ENCODE measurements at places on chromosomes 7 and 10.

DNA sequence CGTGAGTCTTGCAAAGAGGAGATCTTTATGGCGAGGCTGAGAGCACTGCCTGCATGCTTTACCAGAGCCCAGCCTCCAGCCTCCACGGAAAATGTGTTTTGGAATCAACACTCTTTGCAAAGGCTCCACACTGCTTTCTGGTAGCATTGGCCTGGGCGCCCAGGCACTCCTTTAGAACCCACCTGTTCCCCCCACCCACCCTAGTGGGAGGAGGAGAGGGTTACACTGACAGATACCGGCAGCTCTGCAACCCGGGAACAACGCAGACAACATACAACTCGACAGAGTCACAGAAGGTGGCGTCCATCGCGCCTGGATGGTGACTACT lies 5.5 kb upstream of the MNX1 start:
- DNase-seq, result no peak

GRCh38 chr10:124211921-124212320 lies 118.5 kb upstream of the CHST15 start:
- DNase-seq, result no peak

DNA sequence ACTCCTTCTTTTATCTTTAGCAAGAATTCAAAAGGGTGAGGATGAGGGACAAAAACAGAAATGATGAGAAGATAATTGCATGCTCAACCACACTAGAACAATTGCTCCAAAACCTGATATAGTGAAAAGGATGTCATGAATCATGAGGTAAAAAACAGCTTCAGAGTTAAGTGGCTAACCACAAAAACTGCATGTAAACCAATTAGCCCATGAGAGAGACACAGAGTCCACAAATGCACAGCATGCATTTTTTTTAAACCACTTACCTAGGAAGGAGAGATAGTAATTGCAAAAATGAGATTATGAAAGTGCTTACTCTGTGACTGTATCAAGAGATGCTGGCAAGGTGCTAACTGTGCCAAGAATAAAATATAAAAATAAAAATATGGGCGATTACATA lies 132.9 kb downstream of the MBL2 start:
- no peak for DNase-seq

DNA sequence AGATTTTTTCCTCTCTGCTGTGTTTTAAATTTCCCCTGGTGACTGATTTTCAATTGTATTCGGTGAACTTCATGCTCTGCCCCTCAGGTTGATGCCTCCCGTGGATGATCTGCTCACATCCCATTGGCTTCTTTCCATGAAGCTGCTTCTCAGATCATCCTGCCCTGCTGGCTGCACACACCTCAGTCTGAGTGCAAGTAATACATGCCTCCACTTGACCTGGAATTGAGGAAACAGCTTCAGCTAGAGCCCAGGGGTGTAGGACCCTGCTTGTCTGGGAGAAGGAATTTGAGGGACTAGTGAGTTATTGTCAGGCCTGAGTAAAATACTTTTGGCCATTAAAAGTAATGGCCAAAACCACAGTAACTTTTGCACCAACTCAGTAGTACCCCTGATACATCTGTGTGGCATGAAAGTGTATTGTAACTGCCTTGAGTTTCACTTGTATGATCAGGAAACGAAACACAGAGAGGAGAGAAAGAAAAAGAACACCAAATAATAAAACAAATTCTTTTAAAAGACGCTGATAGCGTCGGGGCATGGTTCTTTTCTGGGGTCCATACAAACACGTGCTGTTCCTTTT lies 49.4 kb downstream of the SPAM1 start:
- DNase-seq, result no peak

- peak; percentile 69 for DNase-seq
Observed at GRCh38 chr7:141073641-141074161, at the start of gene TMEM178B. Gene TMEM178B, plus strand, starts transcription at chr7:141074064.

GRCh38 chr10:86287966-86288579 lies 78.5 kb downstream of the GRID1 start:
- DNase-seq, result peak; percentile 20
